ENCODE measurements at places on chromosomes 4 and X.

DNA sequence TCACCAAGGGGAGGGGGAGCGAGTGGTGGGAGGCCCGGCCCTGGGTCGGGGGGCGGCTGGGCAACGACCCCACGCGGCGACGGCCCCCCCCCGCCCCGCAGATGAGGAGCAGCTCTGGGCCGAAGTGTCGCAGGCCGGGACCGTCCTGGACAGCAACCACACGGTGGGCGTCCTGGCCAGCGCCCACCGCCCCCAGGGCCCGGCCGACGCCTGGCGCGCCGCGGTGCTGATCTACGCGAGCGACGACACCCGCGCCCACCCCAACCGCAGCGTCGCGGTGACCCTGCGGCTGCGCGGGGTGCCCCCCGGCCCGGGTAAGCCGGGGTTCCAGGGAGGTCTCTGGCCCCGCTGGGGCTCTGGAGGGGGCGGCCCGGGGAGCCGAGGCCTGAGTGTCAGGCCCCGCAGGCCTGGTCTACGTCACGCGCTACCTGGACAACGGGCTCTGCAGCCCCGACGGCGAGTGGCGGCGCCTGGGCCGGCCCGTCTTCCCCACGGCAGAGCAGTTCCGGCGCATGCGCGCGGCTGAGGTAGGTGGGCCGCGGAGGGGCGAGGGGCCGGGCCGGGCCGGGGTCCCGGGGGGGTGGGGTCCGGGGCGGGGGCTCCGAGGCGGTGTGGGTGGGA lies 8.7 kb upstream of the FGFRL1 start:
- peak; percentile 31 for DNase-seq

DNA sequence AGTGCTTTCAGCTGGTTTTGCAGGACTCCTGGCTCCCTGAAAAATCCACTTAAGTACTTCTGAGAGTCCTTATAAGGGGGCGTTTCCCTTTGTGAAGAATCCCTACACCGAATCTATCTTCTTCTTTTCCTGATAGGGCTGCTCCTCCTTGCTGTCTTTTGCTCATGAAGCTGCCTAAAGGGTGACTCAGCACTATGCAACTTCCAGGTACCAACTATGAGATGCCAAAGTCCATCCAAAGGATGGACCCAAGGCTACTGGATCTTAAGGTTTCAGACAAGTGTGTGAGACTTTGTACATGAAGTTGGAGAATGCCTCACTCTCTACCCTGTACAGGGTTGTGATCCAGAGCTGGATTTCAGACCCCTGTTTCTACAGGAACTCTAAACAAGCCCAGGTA lies 485.0 kb upstream of the FAT1 start:
- no peak for DNase-seq

- no peak for DNase-seq
These were observed 1118.3 kb downstream of the C4orf33 start for GRCh38 chr4:130214268-130214667.

GRCh38 chr4:62835631-62836030 lies 1573.6 kb downstream of the TECRL start:
- DNase-seq, result no peak

- DNase-seq, result no peak
These were observed 104.8 kb downstream of the GASK1B start for GRCh38 chr4:158068068-158068467.

DNA sequence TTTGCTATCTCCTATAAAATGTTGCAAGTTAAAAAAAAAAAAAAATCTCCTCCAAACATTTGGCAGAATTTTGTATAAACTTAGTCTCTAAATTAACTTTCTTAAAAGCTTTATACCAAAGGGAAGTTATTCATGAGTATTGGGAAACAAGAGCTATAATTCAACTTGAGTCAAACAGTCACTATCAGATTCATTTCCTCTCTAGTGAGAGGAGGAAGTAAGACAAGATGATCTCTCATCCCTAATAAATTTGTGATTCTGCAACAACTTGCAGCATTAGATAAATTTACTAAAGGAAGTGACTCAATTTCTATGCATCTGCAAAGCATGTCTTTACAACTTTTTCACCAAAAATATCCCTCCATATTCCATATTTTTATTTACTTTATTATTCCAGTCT lies 135.4 kb upstream of the GNPDA2 start:
- DNase-seq, result no peak

DNA sequence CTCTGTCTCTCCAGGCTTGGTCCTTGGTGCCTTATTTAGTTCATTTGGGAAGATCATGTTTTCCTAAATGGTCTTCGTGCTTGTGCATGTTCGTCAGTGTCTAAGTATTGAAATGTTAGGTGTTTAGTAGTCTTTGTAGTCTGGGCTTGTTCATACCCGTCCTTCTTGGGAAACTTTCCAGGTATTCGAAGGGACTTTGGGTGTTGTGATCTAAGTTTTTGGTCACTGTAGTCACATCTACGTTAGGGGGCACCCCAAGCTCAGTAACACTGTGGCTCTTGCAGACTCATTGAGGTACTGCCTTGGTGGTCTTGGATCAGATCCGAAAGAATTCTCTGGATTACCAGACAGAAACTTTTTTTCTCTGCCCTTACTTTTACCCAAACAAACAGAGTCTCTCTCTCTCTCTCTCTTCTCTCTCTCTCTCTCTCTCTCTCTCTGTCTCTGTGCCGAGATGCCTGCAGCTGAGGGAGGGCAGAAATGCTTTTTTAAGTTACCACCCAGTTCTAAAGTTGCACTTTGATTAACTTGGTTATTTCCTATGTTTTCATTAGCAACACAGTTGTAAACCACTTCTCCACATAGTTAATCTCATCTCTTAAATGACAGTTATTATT lies 67.6 kb upstream of the SLC7A3 start:
- peak; percentile 49 for DNase-seq

DNA sequence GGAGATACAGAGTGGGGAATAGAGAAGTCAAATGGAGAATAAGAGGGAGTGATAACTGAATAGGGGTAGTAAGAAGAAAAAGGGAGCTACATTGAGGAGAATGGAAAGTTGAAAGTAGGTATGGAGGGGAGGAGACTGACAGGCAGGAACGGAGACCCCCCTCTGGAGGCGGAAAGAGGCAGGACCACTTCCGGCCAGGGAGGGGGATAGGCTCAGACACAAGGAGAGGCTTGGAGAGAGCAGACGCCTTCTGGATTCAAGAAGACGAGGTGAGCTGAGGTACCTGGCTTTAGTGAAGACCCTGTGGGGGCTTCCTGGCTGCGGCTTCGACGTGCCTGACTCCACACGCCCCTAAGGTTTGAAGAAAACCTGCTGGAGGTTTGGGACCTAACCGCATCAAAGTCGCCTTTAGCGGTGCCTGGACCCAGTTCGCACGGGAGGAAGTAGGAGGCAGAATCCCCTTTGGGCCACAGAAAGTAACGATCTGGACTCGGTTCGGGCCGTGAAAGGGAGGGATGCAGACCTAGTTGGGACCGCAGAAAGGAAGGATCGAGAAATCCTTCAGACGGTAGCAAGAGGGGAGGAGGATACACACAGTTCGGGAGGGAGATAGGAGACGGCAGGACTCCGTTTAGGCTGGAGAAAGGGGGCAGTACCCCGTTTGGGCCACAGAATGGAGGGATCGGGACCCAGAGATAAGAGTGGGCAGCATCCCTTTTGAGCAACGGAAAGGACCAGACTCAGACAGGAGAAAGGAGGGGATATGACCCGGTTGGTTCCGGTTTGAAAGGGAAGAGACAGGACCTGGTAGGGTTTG lies at the start of gene TRO:
Gene TRO (plus strand): TSS at position 215 of the 817 bp plus-strand sequence. CDS start 1,423 bp downstream, outside the sequence.
- peak; percentile 76 for DNase-seq

- no peak for DNase-seq
These were observed 1007.1 kb downstream of the SH3BGRL start for GRCh38 chrX:82208975-82209374.

DNA sequence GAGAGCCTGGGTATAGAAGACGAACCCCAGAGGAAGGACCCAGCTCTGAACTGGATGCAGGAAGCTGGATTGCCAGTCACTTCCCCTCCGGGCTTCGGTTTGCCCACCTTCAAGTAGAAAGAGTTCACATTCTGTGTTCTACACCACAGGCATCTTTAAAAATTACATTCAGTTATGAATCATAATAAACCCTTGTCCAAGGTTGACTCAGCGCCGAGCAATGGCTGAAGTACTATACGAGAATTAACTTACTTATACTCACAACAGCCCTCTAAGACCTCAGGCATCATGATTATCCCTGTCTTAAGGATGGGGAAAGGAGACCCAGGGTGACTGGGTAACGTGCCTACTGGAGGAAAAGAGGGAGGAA lies 72.5 kb downstream of the EVC2 start:
- no peak for DNase-seq

GRCh38 chr4:108777388-108777787 lies 14.5 kb upstream of the ETNPPL start:
- DNase-seq, result no peak

DNA sequence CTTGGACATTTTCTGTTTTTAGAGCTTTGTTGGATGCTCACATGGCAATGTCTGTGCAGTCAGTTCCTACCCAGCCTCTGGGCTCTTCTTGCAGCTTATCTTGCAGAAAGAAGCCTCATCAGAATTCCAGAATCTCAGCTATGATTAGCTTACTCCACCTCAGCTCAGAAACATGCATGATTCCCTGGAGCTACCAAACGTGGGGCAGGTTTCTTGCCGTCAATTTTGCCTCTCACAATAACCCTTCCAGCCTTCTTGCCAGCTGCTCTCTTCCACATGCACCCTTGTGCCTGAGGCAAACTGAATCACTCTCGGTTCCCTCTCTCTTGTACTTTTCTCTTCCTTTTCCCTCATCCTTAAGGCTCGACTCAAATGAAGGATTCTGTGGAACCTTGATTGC lies 141.4 kb downstream of the PTTG2 start:
- no peak for DNase-seq

DNA sequence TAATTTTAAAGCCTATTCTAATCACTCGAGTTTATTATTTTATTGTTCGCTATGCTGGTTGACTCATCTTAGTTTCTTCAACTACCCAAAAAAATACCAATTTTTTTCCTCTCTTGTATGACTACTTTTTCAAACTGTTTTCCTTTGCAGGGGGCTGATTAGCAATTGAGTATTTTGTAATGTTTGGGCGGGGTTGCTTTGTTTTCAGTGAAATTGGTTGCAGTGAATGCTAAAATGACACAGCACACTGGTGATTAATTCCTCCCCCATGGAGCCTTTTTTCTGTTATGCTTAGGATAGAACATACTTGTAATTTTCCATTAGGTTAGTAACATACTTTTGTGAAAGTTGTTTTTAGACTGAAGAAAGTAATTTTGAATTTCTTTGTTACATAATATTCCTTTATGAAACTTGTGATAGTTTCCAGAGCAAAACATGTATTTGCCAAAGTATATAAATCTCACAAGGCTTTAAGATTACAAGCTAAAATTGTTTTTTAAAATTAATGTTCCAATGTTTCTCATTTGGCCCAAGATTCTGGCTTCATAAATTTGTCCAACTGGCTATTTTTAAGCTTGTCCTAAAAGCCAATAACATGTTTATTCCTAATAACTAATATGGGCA lies 120.4 kb downstream of the CHIC1 start:
- no peak for DNase-seq

- DNase-seq, result no peak
These were observed at the start of gene GC for GRCh38 chr4:71783972-71784371. GC (minus strand) TSS chr4:71784079; CDS start chr4:71784018, 61 bp downstream.

DNA sequence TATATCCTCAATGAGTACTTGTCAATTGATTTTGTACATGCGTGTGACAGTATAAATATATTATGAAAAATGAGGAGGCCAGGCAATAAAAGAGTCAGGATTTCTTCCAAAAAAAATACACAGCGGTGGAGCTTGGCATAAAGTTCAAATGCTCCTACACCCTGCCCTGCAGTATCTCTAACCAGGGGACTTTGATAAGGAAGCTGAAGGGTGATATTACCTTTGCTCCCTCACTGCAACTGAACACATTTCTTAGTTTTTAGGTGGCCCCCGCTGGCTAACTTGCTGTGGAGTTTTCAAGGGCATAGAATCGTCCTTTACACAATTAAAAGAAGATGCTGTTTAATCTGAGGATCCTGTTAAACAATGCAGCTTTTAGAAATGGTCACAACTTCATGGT lies at the start of gene OTC:
Gene OTC (plus strand): TSS at position 243 of the 400 bp plus-strand sequence. CDS start 93 bp downstream, at position 336.
- DNase-seq, result no peak

DNA sequence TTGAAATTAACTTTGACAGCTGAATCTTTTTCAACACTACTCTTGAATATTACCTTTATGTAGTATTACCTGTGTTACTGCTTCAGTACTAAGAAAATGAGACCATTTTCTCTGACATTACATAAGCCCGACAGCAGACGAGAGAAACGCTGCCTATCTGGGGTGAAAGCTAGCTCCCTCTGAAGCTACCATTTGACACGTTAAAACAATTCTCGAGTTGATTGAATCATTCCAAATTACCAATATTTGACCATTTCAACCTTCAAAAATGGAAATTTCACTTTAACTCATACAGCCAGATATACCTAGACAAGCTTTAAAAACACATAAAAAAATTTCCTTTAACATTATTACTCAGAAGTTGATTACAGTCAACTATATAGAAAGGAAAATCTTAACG lies 836 bp downstream of the GPM6A start:
- no peak for DNase-seq

- no peak for DNase-seq
These were observed 68.0 kb downstream of the CCNG2 start for GRCh38 chr4:77225022-77225421.

DNA sequence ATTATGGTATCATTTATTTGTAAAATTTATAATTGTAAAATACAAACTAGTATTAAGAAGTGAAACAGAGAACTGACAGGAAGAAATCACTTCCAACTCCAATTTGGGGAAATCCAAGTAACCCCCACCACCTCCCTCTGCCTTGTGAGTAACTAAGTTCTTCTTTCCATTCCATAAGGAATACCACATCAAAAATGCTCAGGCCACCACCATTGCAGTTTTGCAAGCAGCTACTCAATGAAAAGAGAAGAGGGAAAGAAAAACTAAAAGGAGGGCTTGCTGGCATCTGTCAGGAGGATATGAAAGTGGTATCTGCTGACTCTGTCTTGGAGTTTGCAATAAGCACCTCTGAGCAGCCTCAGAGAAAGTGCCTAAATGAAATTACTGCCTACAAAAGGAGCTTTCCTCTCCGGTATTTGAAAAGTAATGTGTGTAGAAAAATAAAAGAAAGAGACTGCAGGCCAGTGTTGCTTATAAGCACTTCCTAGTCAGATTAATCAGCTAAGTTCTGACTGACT lies 228.7 kb downstream of the OPHN1 start:
- DNase-seq, result no peak

- no peak for DNase-seq
These were observed 30.8 kb downstream of the ASB5 start for GRCh38 chr4:176238157-176238610.

DNA sequence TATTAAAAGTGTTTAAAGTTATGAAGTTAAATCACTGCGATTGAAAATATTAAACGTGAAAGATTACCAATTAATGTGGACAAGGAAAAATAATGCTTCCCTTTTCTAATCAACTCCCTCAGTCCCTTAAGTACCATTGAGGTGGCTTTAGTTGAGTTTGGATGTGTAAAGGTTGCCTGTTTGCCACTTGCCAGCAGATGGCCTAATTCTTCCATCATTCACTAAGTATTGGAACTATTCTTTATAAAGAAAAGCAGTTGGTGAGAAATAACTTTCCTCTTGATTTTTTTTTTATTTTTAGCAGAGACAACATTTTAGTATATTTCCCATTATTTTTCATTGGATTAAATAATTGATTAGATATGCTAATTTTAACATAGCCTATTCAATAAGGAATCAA lies 295.9 kb upstream of the TACR3 start:
- no peak for DNase-seq

Measured in left hindlimb (tissue), 1 donor.